ENCODE measurements at places on chromosomes 3 and 15.
A peak's percentile ranks its signal among the peaks of the same experiment; 100 is the strongest.

GRCh38 chr3:76679541-76679940, 360.4 kb upstream of the ROBO2 start:
- no peak for DNase-seq

DNA sequence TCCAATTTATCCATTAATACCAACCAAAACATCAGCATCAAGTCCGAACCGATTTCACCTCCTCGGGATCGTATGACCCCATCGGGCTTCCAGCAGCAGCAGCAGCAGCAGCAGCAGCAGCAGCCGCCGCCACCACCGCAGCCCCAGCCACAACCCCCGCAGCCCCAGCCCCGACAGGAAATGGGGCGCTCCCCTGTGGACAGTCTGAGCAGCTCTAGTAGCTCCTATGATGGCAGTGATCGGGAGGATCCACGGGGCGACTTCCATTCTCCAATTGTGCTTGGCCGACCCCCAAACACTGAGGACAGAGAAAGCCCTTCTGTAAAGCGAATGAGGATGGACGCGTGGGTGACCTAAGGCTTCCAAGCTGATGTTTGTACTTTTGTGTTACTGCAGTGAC, 20.8 kb downstream of the LYSMD4 start:
- no peak for DNase-seq

- no peak for DNase-seq
Measured at GRCh38 chr3:19342389-19342788, 194.1 kb downstream of the KCNH8 start.

DNA sequence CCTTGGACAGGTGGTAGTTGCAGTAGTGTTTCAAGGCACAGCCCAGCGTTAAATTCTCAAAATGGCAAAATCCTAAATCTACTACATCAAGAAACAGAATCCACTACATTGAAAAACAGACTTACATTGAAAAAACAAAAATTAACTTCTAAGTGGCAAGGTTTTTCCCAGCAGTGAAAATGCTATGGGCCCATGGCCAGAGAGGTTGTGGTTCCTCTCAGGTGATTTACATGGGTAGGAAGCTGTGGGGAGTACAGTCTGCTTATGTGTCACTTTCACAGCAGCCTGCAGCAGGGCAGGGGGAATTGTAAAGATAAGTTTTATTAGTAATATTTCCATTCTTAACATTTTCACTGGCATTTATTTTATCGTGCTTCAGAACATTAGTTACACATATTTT, 24.9 kb downstream of the TTC14 start:
- no peak for DNase-seq

- DNase-seq: no peak
Measured at GRCh38 chr15:39574427-39574826, 6.5 kb upstream of the THBS1 start.

- no peak for DNase-seq
Measured at GRCh38 chr3:149179220-149179619, 42.4 kb downstream of the CP start.

GRCh38 chr15:62909257-62909656, 133.3 kb upstream of the TPM1 start:
- no peak for DNase-seq

DNA sequence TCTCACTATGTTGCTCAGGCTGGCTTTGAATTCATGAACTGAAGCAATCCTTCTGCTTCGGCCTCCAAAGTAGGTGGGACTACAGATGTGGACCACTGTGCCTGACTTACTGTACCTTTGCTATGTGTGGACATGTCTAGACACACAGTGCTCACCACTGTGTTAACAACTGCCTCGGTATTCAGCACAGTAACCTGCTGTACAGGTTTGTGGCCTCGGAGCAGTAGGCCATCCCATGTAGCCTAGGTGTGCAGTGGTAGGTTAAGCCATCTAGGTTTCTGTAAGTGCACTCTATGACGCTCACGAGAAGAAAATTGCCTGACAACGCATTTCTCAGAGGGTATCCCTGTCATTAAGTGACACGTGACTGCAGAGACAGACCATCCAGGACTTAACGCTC, 70.3 kb downstream of the TAMM41 start:
- DNase-seq: no peak

GRCh38 chr3:153215966-153216365, 53.9 kb downstream of the RAP2B start:
- no peak for DNase-seq

GRCh38 chr3:38998086-38998485, 53.7 kb downstream of the SCN11A start:
- DNase-seq: no peak

- DNase-seq: peak; percentile 44
Measured at GRCh38 chr15:74863239-74864056, 9.7 kb downstream of the SCAMP2 start.
